ENCODE measurements at places on chromosomes 6 and 20.

DNA sequence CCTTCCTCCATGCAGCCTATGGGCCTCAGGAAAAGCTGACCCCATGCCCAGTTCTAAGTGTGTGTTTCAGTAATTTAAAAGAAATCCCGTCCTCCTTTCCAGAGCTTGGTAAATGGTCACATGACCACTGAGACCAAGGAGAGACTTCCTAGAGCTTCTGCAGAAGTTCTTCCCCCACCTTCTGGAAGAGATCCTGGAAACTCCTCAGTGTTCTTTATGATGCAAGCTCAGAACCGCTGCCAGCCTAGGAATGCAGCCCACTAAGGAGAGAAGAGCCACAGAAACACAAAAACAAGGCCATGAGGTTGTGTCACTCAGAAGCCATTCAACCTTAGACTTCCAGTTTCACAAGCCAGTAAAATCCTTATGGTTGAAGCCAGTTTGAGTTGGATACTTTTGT lies 348.4 kb downstream of the TPBG start:
- peak; percentile 63 for DNase-seq

GRCh38 chr6:166786704-166787293 lies 159.7 kb upstream of the RPS6KA2 start:
- peak; percentile 59 for DNase-seq

GRCh38 chr6:163729127-163729872 lies 314.8 kb downstream of the QKI start:
- no peak for DNase-seq

- no peak for DNase-seq
These were observed 120.0 kb upstream of the GGTLC1 start for GRCh38 chr20:24108581-24108980.

DNA sequence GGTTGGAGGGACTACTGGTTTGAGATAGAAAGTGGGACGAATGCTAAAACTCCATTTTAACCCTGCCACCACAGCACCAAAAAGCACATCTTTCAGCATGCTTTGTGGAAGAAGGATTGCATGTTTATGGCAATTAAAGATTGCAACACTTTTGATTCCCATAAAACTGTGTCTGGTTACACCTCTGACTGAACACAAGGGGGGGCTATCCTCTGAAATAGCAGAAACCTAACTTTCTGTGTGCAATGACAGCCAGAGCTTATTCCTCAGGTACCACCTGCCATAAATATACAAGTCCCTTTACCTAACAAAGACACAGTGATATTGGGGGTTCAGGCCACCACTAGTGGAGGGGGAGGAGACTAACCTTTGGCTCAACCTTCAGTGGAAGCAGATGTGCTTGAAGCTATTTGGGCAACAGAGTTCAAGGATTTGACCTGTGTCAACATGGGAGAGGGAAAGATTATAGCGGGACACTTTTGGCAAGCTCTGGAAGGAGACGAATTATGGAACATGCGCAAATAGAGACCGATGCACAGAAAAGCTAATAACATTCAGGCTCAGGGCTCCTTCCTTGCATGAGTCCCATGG lies 9.6 kb upstream of the PLG start:
- no peak for DNase-seq

DNA sequence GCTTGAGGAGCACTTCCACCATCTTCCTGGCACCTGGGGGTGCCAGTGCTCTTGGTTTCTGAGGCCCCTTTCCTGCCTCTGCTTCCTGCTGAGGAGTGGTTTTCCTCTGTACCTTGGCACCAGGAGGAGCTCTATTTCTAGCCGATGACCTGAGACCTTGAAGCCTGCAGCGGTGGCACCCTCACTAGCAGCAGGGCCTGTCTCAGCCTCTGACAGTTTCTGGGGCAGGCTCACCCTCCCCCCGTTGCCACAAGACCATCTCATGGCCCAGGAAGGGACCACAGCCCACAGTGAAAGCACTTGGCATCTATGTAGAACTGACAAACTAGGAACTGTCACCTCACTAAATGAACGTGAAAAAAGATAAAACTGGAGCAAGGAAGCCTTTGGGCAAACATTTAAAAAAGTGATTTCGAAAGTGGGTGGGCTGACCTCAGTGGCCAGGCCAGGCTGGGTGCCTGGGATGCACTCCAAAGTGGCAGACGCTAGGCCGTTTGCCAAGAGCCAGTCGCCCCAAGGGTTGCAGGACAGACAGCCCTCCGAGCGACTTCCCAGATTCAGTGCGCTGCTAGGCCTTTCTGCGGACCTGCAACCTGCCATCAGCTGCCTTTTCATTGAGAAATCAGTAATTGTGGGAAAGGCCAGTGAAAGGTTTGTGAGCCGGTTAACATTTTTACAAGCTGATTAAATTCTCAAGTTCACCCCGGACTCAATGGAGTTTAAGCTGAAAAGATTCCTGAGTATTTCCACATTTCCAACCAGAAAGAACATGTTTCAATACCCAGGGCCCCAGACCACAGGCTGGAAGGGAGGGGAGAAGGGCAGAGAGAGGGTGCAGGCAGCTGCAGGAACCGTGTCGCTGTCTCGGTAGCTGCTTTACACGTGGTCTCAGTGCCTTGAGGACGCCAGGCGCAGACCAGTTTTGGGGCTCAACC lies 303.7 kb downstream of the ESR1 start:
- peak; percentile 28 for DNase-seq

DNA sequence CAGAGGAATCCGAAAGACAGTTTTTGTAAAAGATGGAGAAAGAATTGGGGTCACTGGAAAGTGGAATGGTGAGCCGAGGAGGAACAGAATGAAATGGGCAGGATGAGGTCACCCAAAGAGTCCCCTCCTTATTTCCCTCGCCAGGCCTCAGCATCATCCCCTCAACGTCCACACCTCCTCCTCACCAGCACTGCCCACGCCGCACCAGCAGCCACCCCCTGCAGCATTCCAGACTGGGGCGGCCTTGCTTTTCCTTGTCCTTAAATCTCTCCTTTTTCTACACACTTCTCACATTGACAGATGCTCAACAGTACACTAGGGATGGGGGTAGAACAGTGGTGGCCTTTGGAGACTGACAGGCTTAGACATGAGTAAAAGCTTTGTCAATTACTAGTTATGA lies 363.1 kb upstream of the NOX3 start:
- DNase-seq, result no peak

DNA sequence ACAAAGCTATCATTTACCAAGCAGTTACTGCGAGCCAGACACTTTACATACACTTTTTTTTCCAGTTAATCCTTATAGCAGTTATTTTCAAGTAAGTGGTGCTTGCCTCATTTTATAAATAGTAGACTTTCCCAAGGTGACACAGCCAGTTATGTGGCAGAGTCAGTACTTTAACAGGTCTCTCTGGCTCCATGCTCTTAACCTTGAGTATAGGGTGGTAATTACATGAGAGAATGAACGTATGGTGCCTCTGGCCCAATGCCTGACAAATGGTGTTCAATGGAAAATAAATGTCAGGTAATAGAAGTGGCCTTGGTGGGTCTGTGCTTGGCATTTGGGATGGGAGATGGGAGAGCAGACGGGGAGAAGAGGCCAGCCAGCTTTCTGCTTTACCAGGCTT lies 316.3 kb downstream of the SLC35F1 start:
- no peak for DNase-seq

DNA sequence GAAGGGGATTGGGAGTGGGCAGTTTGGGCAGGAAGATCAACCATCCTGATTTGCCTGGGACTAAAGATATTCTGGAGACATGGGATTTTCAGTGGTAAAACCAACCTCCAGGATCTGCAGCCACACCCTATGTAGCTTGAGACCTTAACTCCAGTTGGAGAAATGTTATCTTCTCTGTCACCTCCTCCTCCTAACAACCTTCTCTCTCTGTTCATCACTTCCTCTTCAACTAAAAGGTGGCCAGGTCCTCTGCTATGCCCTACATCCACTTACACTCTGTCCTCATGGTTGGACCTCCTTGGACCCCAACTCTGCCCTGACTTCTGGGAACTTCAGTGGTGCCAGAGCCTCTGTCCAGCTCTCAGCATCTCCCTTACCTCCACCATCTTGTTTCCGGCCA lies 42.0 kb upstream of the SLC9A8 start:
- DNase-seq, result no peak

GRCh38 chr6:104407957-104408356 lies 451.8 kb downstream of the HACE1 start:
- no peak for DNase-seq

GRCh38 chr20:41200446-41201202 lies 63.3 kb downstream of the PLCG1 start:
- no peak for DNase-seq

- DNase-seq, result no peak
These were observed 16.7 kb downstream of the CBFA2T2 start for GRCh38 chr20:33506576-33506975.

DNA sequence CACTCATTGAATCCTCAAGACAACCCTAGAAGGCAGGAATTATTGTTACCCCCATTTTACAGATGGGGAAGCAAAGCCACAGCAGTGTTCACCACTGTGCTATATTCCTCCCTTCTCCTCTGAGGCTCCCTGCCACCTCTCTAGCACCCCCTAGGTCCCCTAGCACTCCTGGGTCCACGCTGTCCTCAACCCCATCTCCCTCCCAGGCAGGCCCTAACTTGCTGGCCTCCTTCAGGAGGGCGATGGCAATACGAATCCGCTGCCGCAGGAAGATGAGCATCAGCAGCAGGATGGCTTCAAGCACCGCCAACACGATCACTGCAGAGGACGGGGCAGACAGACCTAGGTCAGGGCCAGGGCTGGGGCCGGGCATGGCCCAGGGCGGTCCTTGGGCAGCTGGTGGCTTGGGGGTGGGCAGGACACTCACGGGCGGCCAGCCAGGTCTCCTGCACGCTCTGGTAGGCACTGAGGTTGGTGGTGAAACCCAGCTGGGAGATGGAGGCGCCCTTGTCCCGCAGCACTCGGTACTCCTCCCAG lies 7.8 kb upstream of the NEU1 start:
- no peak for DNase-seq

- peak; percentile 28 for DNase-seq
These were observed 394.8 kb upstream of the NOX3 start for GRCh38 chr6:155850408-155850841.

- no peak for DNase-seq
These were observed 26.4 kb upstream of the TMX4 start for GRCh38 chr20:8045946-8046345.

- DNase-seq, result no peak
These were observed 43.5 kb downstream of the IBTK start for GRCh38 chr6:82204020-82204419.

- DNase-seq, result peak; percentile 24
These were observed 48.7 kb downstream of the PDYN start for GRCh38 chr20:1945134-1945618.

DNA sequence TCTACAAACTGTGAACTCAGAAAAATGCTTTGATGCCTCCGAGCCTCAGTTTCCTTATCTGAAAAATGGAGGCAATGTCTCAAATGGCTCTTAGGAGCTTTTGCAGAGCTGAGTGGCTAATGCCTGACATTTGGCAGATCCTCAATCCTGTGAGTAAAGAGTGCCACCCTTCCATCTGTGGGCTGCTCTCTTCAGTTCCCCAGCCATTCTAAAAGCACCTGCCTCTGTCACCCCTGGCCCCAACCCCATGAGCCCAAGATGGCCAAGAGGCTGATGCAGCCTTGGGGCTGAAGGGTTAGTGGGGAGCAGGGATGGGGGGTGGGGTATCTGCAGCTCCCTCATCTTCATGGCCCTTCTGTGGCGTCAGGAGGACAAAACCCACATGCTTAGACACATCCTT lies 14.5 kb upstream of the GUCA1A start:
- DNase-seq, result no peak

DNA sequence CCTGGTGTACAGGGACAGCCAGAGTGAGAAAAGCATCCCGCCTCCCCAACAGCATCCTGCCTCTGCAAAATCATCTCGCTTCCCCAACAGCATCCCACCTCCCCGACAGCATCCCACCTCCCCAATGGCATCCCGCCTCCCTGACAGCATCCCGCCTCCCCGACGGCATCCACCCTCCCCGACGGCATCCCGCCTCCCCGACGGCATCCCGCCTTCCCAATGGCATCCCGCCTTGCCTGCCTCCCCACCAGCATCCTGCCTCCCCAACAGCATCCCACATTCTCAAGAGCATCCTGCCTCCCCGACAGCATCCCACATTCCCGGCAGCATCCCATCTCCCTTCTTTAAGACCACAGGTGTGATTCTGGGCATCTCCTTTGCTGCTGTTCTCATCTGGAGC lies 46.0 kb upstream of the NXT1 start:
- no peak for DNase-seq

GRCh38 chr6:2378891-2379652 lies 133.7 kb upstream of the GMDS start:
- DNase-seq, result peak; percentile 71

GRCh38 chr20:58811334-58811733 lies 39.4 kb downstream of the GNAS-AS1 start:
- DNase-seq, result no peak

GRCh38 chr20:12640251-12640650 lies 368.5 kb upstream of the SPTLC3 start:
- no peak for DNase-seq

DNA sequence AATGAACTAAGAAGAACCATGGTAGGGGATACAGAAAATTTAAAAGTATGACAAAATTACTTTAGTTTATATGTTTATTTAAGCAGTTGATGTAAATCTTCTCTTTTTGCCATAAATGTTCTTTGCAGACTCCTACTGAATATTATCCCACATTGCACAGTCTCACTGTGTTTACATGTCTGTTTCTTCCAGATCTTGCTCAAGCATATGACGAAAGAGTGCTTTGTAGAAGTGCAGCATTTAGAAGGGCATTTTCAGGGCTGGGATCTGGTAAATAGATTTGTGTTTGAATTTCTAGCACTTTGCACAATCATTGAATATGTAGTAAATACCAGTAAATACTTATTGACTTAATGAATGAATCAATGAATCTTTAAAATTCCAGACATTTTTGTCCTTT lies 152.0 kb upstream of the EPHA7 start:
- no peak for DNase-seq

GRCh38 chr20:63017826-63018411 lies 11.2 kb upstream of the BHLHE23 start:
- no peak for DNase-seq

- no peak for DNase-seq
These were observed 10.6 kb downstream of the RBM24 start for GRCh38 chr6:17291778-17292177.

DNA sequence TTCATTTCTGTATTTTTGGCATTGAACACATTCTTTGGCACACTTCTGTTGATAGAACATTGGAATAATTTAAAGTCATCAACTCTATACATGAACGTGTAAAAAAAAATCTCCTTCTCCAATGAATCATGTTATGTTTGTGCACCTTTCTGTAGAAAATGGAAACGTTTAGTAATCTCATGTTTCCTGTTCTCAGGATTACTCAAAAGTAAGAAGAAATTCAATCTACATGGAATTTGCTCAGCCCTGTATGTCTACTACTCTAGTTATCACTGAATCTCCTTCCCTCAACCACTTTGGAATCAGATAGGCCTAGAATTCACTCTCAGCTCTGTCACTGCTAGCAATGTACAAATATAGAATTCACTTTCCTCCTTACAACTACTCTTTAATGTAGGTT lies 103.6 kb downstream of the COL21A1 start:
- DNase-seq, result no peak

Measured in fibroblast of skin of right quadriceps (primary cell).